ENCODE measurements at places on chromosomes 3 and 15.
A peak's percentile ranks its signal among the peaks of the same experiment; 100 is the strongest.

- peak; percentile 99 for DNase-seq
Observed at GRCh38 chr3:35654476-35654875, 15.2 kb downstream of the ARPP21 start.

- DNase-seq: no peak
Observed at GRCh38 chr15:49843725-49844124, 222.9 kb downstream of the DTWD1 start.

GRCh38 chr15:62877276-62877857, 165.2 kb upstream of the TPM1 start:
- no peak for DNase-seq

DNA sequence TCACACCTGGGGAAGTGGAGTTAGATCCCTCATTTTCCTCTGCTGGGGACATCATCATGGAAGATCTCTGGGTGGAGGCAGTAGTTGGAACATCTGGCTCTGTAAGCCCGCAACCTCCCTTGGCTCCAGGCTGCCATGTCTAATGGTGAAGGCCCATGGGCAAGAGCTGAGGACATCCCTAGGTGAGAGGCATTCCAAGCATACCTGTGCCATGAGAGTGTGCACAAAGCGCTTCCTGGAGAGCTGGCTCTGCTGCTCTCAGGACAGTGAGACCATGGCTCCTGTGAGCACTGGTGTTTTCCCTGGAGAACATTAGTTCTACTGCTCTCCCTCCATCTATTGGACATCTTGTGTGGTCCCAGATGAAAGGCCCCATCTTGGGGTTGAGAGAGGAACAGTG, 7.7 kb downstream of the MAPKAPK3 start:
- no peak for DNase-seq

DNA sequence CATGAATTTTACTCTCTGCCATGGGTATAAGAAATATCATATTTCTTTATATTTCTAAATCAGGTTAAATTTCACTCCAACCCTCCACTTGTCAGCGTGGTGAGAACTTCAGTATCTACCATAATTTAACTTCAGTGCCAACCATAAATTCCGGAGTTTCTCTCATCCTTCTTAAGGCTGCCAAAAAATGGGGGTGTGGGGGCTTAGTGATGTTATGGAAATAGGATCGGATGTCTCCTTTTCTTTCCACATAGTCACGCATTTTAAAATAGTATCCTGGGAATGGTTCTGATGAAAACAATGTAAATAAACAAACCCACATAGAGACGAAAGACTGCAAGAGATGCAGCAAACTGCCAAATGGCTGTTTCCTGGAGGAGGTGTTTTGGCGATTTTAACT, 12.9 kb upstream of the FAM3D start:
- DNase-seq: no peak

- no peak for DNase-seq
Observed at GRCh38 chr3:125052624-125053303, 3.0 kb downstream of the HEG1 start.

DNA sequence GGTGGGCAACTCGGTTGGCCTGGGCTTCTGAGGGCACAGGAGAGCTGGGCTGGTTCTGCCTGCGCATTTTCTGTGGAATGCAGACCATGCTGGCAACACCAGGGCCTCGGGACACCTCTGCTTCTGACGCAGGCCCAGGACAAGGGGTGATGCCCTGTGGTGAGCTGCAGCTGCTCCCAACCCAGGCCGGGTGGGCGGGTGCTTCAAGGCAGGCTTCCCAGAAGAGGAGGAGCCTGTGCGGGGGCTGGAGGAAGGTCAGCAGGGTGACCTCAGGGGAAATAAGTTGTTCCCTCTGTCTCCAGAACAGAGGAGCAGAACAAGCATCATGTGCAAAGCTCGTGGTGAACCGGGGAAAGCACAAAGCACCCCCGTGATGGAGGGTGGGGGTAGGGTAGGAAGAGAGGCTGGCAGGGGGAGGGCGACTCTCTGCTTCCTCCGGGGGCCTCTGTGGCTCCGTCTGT, 11.0 kb upstream of the PLXNA1 start:
- no peak for DNase-seq

- peak; percentile 2 for DNase-seq
Observed at GRCh38 chr3:104909721-104910120, 457.0 kb upstream of the ALCAM start.

DNA sequence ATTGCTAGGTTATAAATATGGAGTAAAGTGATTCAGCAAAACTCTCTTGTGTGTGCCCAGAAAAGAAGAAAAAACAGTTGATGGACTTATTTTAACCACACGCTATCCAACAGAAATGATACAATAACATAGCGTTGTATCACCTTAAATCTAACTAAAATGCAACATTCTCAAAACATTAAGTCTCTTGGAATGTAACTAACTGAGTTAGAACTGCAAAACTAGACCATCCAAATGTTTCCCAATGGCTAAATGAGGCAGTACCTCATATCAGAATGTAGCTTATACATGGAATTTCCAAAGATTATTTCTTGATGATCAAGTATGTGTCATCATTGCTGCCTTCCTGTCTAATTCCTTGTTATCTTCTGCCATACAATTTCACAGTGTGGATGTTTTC, 187.9 kb downstream of the CNTN3 start:
- DNase-seq: no peak

- DNase-seq: no peak
Observed at GRCh38 chr3:58352626-58353025, 19.9 kb downstream of the PXK start.

GRCh38 chr3:122660297-122660974, 20.2 kb upstream of the PARP14 start:
- no peak for DNase-seq

All from Jurkat, Clone E6-1 (cell line).